ENCODE measurements at places on chromosomes 16 and 17.

DNA sequence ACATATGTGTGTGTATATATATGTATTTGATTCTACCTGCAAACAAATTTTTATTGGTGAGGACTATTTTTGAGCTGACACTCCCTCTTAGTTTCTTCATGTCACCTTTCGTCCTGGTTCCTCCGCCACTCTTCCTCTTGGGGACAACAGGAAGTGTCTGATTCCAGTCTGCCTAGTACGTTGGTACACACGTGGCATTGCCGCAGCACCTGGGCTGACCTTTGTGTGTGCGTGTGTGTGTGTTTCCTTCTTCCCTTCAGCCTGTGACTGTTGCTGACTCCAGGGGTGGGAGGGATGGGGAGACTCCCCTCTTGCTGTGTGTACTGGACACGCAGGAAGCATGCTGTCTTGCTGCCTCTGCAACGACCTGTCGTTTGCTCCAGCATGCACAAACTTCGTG is 29.4 kb upstream of the CACNG5 start:
- DNase-seq, result no peak

- DNase-seq, result no peak
Observed at GRCh38 chr17:59512844-59513385, 52.5 kb upstream of the DHX40 start.

DNA sequence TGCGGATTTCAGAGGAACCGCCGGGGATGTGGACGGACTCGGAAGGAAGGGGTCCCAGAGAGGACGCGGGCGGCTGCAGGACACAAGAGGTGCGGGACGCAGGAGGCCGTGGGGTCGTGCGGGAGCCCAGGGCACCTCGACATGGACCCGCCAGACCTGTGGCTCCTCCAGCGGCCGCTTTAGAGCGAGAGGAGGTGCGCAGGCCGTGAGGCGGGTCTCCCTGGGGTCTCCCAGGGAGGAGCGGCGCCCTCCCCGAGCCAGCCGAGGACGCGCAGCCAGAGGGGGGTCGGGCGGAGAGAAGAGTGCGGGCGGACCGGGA is 6.8 kb upstream of the FLYWCH1 start:
- DNase-seq, result no peak

GRCh38 chr16:47033176-47033575 is 59.7 kb upstream of the DNAJA2 start:
- no peak for DNase-seq

DNA sequence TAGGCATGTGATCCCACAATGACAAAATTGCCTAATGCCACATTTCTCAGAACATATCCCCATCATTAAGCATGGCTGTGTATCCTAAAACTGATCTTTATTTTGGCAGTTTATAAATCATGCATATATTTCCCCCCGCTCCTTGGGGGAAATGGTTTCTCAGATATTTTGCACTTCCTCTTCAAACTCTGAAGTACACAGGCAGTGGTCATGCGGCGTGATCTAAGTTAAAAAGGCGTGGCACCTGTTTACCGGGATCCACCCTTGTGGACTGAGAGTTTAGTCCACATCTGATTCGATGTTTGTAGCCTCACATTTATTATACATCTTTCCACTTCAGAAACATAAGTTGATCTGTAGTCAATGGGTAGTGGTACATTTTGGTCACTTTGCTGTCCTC is 51.4 kb downstream of the USP10 start:
- DNase-seq, result no peak

- DNase-seq, result no peak
Observed at GRCh38 chr16:87092958-87093357, 224.2 kb downstream of the C16orf95 start.

GRCh38 chr16:11306381-11306780 is 25.3 kb upstream of the PRM1 start:
- DNase-seq, result no peak

GRCh38 chr16:79093554-79093967 is 507.0 kb downstream of the MAF start:
- DNase-seq, result no peak

GRCh38 chr16:12575288-12575687 is 228.4 kb downstream of the CPPED1 start:
- no peak for DNase-seq

DNA sequence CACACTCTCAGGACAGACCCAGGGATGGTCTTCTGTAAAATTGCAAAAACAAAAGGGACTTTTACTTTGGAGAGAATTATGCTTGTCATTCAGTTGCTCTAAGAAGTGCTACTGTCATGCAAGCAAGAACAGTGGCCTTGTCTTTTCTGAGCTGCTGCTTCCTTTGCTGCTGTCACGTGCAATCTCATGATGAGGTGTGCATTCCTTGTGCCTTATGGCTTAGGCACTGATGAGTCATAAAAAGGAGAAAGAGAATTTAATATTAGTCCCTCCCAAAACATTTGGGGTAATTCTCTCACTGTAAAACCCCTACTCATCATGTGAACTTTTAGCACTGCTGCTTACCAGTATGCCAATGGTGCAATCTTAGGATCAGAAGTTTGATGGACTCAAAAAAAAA is 2051.3 kb downstream of the TP53TG3F start:
- no peak for DNase-seq

GRCh38 chr17:76511668-76512365 is 10.6 kb upstream of the RHBDF2 start:
- no peak for DNase-seq

GRCh38 chr16:56428091-56428490 is 2.7 kb upstream of the AMFR start:
- no peak for DNase-seq

DNA sequence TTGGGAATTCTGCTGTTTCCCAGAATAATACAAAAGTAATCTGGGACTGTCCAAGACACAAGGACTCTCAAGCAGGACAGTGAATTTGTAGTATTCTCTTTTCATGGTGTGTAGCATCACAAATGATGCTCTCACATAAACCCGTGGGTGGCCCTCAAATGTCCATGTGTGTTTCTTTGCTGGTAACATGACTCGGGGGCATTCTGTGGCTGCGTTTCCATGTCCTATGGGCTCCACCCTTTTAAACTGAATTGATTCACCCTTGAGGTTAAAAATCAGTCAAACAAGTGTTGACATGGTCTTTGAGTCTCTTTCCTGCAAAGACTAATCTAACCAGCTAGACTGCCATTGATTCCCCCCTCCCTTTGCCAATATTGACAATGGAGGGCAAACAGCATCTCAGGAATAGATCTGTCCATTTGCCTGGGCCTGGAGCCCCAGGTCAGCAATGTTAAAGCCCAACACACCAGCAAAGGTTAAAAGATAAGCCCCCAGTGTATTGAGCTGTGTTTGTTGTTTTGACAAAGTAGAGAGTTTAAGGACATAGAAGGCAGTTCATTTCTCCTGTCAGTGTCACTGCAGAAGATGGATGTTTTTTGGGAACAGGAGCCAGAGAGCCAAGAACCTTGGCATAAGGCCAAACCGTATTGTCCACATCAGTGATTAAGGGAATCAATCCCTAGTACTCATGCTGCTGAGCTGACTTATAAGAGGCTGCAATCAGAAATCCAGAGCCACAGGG is 117.1 kb upstream of the COX10 start:
- DNase-seq, result no peak

Measured in testis (tissue), 5 donors.